ENCODE measurements at places on chromosomes 6 and 20. TPM values are rescaled to one million over a fixed set of nuclear protein-coding genes. Genes with fewer than 3 reads are reported as not detected.

- no peak for DNase-seq
These were observed 2.2 kb downstream of the HSPA1B start for GRCh38 chr6:31829633-31830283.

DNA sequence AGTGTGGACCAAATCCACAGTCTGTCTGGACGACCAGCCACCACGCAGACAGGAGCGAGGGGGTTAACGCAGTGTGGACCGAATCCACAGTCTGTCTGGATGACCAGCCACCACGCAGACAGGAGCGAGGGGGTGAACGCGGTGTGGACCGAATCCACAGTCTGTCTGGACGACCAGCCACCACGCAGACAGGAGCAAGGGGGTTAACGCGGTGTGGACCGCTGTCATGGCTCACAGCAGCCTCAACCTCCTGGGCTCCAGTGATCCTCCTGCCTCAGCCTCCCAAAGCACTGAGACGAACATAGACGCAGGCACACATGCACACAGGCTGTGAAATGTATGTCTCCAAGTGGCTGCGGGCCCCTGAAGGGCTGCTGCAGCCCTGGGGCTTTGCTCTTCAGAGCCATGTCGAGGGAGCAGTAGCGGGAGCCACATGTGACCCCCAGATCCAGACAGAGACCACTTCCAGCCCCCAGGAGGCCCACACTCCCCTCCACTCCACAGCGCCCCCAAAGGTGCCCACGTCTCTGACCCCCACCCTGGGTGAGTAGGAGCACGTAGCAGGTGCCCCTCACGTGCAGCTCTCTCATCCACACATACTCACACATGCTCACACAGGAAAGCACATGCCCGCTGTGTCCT, 98.1 kb downstream of the YTHDF1 start:
- peak; percentile 10 for DNase-seq

DNA sequence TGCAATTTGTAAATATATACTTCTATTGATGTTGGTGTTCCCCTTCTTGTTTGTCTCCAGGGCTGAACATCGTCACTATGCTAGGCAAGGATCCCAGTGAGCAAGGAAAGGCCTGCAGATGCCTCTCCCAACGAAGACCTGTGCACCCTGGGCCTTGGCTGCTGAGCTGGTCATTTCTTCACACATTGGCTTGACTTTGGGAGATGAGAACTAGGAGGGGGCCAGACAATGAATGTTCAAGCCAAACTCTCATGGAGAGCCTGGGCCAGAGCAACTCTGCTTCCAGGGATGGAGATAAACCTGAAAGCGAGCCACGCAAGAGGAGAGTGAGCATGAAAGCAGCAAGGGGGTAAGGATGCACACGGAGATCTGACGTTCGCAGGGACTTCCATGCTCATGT, 104.0 kb downstream of the CLIC5 start:
- no peak for DNase-seq

GRCh38 chr6:87059943-87060342, 35.0 kb downstream of the CGA start:
- DNase-seq, result no peak

GRCh38 chr6:141169419-141169818, 963.3 kb upstream of the GJE1 start:
- DNase-seq, result no peak

DNA sequence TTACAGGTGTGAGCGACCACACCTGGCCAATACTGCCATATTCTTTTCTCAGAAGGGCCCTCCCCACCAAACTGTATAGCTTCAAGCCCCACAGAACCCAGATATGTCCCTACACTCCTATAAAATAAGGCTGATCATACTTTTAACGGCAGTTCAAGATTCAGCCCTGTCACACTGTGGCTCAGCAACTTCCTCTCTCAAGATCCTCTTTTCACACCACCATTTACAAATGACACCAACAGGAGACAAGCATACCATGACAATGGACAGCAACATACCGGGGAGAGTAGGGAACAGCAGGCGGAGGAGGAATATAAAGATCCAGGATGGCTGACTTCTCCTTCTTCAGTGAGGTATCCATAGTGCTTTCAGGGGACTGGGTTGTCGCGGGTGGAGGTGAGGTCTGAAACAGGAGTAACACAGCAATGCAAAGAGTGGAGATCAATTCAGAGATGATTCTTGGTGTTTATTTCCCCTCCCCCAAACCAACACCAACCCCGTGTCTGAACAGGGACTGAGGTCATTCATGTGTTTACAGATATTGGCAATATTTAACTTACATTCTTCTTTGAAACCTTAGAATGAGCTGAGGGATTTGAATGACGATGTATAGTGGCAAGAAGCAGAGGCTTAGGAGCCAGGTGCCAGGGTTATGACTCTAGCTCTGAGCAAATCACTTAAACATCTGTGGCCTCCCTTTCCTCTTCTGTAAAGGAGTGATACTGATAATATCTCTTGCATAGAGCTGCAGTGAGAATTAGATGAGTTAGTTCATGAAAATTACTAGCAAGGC, 57.6 kb upstream of the IPCEF1 start:
- no peak for DNase-seq

GRCh38 chr6:37994223-37994622, 174.7 kb downstream of the ZFAND3 start:
- no peak for DNase-seq

- DNase-seq, result peak; percentile 79
These were observed 21.4 kb upstream of the AKIRIN2 start for GRCh38 chr6:87723170-87724078.

DNA sequence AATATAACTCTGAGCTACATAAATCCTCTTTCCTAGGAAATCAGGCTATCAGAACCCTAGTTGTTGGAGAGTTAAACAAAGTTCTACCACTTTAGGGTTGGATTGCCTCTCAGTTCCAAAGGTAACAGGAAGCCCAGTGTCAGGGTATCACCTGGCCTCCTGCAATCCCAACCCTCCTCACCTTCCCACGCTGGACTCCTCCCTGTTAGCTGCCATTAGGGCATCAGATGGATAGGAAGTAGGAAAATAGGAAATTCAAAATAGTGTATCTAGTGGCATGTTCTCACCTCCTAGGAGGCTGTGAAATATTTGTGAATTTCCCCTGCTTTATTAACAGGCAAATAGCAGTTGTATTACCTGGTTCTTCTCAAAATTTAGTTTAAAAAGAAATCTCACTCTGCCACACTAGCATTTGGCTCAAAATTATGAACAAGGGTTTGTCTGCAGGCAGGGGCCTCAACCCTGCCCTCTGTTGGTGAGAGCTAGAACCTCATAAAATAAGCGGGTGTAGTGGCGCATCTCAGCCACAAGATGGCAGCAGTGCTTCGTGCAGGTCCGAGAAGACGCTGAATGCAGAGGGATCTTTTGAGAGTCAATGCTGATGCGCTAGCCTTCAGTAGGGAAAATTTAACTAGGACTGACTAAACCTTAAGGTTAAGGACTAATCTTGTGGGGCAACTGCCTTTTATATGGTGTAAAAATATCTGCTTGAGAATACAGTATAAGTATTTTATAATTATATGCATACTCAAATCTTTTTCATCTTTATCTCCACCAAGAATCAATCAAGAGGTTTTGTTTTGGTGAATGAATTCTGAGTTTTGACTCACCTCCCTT, 209.8 kb upstream of the KCNQ5 start:
- peak; percentile 70 for DNase-seq

Gene SNPH
- 7.8 TPM for total RNA-seq

- peak; percentile 71 for DNase-seq
These were observed 14.7 kb downstream of the UQCC2 start for GRCh38 chr6:33696548-33697518.

- DNase-seq, result no peak
These were observed 971 bp downstream of the RBCK1 start for GRCh38 chr20:408843-409696.
